ENCODE measurements at places on chromosomes 5 and 9. TPM values are rescaled to one million over a fixed set of nuclear protein-coding genes. Genes with fewer than 3 reads are reported as not detected.

ADGRV1 gene
- 0.18 TPM for total RNA-seq

SPTLC1 gene
- total RNA-seq: 51.5 TPM

TNC gene
- total RNA-seq: 8.3 TPM

SHOC1 gene
- total RNA-seq: 0.09 TPM

TICAM2 gene
- 9.1 TPM for total RNA-seq

ITGA1 gene
- total RNA-seq: 26.7 TPM

GPR151 gene
- not detected for total RNA-seq

PCAT7 gene
- total RNA-seq: 0.09 TPM
